NCI-H1436 (cell line): ENCODE measurements at places on chromosomes 2 and 18.

DNA sequence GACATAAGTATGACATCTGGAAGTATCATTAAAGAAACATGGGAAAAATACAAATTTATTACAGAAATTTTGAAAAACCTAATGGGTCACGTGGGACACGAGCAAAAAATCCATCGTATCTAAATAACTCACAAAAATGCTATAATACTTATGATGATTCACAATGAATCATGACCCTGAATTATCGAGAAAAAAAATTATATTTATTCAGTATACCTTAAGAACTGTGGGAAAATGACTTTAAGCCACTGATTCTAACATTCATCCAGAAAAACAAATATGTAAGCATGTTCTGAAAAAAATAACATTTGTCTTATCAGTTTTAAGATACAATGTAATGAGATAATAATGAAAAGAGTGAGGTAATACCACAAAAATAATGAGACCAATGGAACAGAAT, 51.8 kb downstream of the ZNF385B start:
- no peak for DNase-seq

DNA sequence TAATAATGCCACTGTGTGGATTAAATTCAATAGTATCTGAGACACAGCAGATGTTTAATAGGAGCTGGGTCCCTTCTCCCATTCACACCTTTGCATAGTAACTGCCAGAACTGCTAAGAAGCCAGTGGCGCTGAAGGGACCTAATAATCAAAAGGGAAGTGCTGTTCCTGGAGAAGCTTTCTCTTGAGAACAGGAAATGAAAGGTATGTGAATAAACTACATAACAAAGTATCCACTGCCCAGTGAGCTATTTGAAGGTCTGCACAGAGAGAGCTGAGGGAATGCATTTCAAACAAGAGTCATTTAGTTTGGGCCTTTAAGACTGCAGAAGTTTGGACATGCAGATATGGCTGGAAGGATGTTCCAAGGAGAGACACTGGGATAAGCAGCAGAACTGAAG, 56.1 kb upstream of the KIDINS220 start:
- DNase-seq: no peak

- DNase-seq: no peak
Measured at GRCh38 chr2:173496746-173497145, 142.1 kb downstream of the CDCA7 start.

DNA sequence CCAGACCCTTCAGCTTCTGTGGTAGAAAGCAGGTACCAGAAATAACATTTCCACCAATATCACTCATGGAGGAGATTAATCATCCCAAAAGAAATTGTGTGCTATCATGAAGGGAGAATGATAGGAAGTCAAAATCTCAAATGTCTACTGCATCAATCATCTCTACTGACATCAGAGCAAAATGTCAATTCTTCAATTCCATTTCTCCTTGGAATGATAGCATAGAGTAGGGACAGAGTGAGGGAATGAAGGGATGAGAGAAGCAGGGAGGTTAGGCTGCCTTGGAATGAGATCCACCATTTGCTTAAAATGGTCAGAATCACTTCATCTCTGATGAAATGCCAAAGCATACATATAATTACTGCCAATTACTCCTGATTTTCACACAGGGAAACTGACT, 371.8 kb upstream of the ACVR2A start:
- DNase-seq: no peak

DNA sequence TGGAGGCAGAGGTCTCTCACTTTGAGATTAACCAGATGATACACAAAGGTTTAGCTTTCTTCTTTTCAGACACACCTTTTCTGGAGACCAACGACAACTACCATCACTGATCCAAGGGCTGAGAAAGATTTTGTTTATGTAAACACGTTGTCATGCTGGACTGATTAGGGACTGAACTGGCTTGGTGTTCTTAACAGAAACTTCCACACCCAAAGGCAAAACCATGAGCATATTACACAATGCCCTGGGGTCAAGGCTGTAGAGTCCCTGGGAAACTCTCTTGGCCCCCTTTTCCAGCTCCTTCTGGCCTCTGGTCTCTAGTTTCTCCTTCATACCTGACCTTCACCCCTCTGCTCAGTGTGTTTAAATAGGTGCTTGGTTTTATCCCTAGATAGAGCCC, 447.0 kb upstream of the TCF4 start:
- no peak for DNase-seq

DNA sequence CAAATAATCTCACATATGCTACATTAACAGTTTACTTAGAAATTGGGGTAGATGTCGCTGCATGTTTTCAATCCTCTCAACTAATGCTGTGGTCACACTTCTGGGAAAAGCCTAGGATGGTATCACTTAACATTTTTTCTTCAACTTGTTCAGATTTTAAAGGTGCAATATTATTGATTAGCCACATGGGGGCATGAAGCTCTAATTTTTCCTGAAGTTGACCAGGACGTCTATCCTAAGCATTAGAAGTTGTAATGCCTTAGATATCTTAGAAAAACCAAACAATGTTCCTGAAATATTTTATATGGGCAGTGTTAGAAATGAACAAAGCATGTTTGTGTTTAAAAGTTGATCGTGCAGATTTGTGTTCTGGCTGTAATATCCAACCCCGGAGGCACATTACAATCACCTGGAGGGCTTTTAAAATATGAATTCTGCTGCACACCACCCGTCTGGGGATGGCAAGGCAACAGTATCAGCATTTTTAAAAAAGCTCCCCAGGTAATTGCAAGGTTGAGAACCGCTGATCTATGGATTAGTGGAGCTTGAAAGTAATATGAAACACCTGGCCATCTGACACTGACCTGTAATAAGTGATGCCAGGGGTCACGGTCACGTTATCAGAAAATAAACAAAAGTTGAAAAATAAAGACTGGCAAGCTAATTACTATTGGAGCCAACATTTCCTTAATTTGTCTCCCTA, 100.5 kb upstream of the LMAN1 start:
- no peak for DNase-seq

- no peak for DNase-seq
Measured at GRCh38 chr2:26170795-26171194, 2.1 kb upstream of the GAREM2 start.

DNA sequence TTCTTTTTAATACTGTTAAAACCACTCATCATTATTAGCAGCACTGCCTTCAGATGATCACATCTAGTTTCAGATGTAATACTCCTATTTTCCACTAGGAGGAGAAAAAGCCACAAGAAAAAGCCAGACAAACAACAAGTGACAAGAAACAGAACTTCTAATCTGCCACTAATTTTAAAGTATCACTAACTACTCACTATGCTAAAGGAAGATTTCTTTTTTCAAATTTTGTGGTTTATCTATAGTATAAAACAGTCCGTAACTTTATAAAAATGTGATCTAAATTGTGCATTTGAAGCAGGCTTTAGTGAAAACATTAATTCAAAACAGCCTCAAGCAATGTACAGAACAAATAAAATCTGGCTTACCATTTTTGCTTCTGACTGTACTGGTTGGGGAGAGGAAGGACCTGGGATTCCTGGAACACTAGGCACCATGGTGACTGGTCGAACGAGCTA, 56.8 kb downstream of the ATF2 start:
- DNase-seq: no peak

- DNase-seq: peak; percentile 47
Measured at GRCh38 chr2:37414470-37414949, 70.1 kb downstream of the QPCT start.

DNA sequence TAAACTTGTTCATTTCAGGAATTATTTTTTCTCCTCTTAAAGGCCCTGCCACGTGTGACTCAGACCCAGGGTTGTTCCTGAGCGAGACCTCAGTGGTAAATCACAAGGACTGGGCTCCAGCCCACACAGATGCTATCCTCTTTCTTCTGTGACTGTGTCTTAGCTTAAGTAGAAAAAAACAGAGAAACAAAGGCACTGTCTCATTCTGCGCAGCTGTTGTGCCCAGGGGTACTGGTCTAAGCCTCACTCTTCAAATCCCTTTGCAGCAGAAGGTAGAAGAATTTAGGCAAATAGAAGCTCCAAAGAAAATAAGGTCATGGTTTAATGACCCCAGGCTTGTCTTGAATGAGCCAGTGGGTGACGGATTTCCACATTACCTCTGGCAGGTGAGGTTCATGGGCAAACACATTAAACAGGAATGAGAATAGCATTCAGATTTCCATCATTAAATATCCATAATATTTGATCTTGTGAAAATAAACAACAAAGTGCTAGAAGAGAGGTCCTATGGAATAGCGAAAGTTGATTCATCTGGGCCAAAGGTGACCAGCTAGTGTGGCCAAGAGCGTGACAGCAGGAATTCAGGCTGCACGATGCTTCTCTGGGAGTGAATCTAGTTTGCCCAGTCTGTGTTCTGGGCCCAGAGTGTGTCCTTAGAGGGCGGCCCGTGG, 63.3 kb downstream of the LIPG start:
- no peak for DNase-seq

DNA sequence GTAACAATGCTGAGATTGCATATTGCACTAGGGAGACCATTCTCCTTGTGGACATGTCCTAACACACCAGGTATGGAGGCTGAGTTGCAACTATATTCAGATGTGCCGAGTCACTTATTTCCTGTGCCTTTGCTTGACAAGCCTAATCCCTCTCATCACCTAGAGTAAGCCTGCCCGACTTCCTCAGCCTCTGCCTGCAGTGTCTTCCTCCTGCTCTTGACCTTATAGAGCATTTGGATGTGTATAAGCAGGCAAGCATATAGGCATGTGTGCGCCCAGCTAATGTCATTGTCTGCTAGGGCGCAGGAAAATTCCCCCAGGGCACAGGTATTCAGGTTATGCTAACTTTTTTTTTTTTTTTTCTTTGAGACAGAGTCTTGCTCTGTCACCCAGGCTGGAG, 316.9 kb downstream of the CDH2 start:
- no peak for DNase-seq

- no peak for DNase-seq
Measured at GRCh38 chr2:231601356-231602229, 8.9 kb downstream of the TEX44 start.

GRCh38 chr2:155151945-155152344, 453.4 kb downstream of the KCNJ3 start:
- DNase-seq: no peak

DNA sequence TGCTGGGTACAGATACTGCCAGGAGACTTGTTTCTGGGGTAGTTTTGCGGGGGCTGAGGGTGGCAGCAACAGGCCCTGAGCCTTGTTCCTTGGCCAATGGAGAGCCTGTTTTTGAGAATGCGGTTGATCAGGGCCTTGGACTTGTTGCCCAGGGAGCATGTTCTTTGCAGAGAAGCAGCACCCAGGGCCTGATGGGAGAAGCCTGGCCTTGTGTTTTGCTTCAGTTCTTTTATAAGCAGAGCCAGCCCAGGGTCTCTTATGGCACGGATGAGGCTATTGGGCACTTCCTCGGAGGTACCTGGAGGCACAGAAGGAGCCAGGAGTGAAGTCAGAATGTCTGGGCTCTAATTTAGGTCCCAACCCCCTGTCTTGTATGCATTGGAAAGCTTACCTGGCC, 85.1 kb upstream of the MCFD2 start:
- no peak for DNase-seq

DNA sequence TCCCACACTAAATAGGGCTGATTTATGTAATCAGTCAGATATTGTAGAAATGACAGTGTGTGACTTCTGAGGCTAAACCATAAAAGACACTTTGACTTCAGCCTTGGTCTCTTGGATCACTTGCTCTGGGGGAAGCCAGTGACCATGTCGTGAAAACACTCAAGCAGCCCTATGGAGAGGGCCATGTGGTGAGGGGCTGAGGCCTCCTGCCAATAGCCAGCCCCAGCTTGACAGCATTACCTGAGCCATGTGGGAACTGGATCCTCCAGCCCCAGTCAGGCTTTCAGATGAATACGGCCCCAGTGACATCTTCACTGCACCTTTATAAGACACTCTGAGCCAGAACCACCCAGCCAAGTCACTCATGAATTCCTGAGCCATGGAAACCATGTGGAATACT, 20.8 kb downstream of the TNS1 start:
- DNase-seq: no peak

DNA sequence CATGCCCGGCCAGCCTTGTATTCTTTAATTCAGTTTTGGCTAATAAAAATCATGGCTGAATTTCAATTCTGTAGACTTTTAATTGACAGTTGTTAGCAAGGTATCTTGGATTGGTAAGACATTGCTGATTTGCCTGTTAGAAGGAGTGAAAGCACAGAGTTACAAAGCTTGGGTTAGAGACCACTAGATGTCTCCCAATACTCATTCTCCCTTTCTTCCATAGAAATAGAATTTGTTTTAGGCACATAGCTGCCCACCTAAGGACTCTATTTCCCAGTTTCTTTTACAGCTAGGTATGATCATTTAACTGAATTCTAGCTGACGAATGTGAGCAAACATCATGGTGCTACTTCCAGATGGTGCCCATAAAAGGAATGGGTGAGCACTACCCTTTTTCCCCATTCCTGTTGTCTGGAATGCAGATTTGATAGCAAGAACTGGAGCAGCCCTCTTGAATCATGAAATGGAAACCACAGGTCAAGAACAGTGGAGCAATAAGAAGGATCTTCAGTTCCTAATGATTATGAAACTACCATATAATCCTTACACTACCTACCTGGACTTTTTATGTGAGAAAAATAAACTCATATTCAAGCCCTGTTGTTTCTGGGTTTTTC, 17.5 kb downstream of the PECR start:
- DNase-seq: no peak

GRCh38 chr2:189681203-189681602, 6.7 kb downstream of the ANKAR start:
- no peak for DNase-seq

DNA sequence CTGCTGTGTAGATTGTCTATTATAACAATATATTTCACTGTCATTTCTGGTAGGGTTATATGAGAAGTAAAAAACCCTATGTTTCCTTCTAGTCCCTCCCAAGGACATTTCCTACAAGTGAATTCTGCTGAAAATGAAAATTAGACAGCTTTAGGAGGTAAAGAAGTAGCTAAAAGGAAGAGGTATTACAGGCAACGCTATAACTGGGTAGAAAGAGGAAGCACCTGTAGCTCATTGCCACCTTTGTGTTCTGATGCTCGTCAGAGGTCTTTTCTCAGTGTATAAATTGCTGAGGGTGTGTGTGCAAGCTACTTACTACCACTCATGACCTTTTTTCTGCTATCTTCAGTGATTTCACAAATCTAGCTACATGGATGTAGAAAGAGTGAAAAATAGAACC, 1.4 kb downstream of the DNAJC10 start:
- no peak for DNase-seq

DNA sequence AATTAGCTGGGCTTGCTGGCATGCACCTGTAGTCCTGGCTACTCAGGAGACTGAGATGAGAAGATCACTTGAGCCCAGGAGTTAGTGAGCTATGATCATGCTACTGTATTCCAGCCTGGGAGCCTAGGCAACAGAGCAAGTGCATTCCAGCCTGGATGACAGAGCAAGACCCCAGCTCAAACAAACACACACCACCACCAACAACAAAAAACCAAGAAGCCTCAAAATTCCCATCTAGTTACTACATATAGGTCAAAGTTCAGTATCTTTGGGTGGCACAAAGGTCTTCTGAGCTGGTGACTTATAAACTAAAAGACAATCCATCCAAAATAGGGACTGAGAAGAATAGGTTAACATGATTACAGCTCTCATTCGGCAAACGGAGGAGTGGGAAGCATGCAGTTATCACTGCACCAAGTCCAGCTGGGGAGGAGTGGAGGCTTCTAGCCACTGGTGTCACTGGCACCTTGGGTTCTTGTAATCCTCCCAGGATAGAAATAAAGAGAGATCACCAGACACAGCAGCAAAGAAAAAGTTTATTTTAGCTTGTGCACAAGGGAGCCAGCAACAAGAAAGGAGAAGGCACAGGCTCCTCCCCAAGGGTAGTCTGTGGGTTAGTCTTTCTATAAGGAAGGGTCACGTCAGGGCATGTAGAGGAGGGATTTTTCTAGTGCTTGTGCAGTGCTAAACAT, 57.4 kb downstream of the SH2D6 start:
- DNase-seq: no peak

- no peak for DNase-seq
Measured at GRCh38 chr2:181683518-181684453, 3.5 kb upstream of the NEUROD1 start.
